Ureter (tissue), 1 donor: ENCODE measurements at places on chromosomes 2 and 18. TPM values are rescaled to one million over a fixed set of nuclear protein-coding genes. Genes with fewer than 3 reads are reported as not detected.
A peak's percentile ranks its signal among the peaks of the same experiment; 100 is the strongest.

The IL36G gene
- not detected for total RNA-seq

The ZCCHC2 gene
- total RNA-seq = 36.8 TPM

The AQP12A gene
- total RNA-seq = not detected

The C18orf32 gene
- 37.9 TPM for total RNA-seq

The RUFY4 gene
- 5.6 TPM for total RNA-seq

The MPP4 gene
- not detected for total RNA-seq

DNA sequence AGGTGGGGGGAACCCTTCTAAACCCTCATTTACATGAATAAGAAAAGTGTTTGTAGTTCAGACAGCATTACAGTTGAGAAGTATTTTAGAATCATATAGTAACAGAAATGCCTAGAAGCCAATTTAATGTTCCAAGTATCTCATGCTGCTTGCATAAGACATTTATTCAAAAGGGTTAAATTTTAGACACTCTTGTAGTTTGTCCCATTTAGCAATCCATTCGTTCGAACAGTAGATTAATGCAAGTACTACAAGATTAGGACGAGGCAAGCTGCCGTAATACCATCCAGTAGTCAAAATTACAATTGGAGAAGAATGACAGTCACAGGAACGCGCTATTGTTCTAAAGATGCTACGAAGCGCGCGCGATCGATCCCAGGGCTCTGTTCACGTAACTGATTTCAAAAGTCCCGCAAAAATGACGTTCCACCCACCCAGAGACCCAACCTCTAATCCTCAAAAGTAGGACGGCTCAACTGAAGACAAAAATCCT is 1.2 kb downstream of the TMEM237 start:
- no peak for DNase-seq

DNA sequence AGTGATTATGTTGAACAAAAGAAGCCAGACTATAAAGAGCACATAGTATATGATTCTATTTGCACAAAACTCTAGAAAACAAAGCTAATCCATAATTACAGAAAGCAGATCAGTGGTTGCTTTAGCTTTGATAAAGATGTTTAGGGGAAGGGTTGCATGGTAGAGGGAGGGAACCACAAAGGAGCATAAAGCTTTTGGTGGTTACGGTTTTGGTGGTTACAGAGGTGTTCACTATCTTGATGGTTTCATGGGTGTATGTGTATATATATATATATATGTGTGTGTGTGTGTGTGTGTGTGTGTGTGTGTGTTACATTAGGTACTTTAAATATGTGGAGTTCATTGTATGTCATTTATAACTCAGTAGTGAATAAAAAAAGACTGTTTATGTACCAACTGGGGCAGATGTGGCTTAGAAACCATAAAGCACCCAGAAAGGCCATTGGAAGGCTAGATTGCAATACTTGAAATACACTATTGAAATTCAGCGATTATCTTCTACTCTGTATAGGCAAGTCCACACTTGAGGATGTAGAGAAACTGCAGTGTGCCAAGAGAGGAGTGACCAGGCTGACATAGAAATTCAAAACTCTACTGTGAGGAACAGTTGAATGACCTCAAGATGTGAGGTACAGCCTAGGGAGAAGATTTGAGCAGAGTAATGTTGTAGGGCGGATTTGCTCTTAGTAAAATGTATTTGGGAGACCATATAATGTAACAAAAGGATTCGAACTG is 60.6 kb downstream of the CAB39 start:
- no peak for DNase-seq

DNA sequence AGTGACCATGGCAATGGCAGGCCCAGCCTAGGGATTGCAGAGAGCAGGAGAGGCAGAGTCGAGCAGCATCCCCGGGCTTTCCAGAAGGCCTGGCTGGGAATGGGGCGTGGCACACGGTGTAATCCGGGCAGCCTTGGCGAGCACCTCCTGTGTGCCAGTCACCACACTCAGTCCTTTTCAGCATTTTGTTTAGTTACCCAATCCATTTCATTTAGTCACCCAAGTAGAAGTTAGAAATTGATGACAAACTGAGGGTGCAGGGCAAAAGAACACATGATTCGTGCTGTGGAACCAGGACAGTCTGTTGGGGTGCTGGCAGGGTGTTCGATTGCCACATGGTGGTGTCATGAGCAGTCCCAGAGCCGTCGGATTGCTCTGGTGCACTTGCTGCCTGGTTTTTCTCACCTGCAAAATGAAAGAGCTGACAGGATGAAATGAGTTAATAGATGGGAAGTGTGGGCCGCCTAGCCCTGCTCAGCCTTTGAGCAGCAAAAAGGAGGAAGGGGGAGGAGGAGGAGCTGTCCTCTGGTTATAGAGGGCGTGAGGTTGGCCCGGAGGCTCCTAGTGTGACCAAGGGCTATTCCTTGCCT is 299.4 kb downstream of the AGAP1 start:
- no peak for DNase-seq

- DNase-seq = no peak
Observed at GRCh38 chr18:8140841-8141501, 468.3 kb upstream of the RAB12 start.

DNA sequence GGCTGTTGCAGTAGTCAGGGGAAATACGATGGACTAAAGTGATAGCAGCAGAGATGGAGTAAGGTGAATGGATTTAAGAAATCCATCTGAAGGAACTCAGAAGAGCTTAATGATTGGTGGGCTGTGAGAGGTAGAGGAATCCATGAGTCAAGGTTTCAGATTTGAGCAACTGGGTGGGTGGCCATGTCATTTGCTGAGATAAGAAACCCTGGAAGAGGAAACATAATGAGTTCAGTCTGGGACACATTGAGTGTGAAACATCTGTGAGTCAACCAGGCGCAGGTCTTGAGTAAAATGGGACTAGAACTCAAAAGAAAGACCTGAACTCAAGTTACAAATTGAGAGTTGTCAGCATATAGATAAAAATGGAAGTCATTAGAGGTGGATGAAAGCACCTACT is 19.7 kb upstream of the ASNSD1 start:
- no peak for DNase-seq

GRCh38 chr2:196101325-196101991 is 32.8 kb upstream of the DNAH7 start:
- DNase-seq = no peak

GRCh38 chr2:69911985-69912563 is 2.8 kb upstream of the MXD1 start:
- no peak for DNase-seq

DNA sequence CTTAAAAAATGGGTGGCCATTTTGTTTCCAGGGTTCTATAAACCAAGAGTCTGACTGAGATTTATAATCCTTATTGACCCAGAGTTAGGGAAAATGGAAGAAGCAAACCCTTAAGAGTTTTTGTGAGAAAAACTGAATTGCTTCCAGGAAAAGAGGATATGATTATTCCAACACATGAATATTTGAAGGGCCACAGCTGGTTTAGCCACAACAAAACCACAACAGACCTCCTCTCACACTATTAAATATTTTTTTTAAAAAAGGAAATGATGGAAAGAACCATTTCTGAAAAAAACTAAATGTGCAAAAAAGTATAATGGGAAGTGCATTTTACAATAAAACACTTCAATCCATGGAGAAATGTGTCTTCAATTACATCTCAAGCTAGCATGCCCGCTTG is 182.7 kb downstream of the ETAA1 start:
- no peak for DNase-seq

- no peak for DNase-seq
Observed at GRCh38 chr2:160465002-160465401, 28.6 kb downstream of the RBMS1 start.

- no peak for DNase-seq
Observed at GRCh38 chr2:163207693-163208370, 369.3 kb upstream of the KCNH7 start.

GRCh38 chr2:229133155-229133772 is 137.8 kb downstream of the PID1 start:
- DNase-seq = no peak

GRCh38 chr2:176565641-176566323 is 296.5 kb downstream of the MTX2 start:
- DNase-seq = no peak

GRCh38 chr2:16064745-16065144 is 124.4 kb downstream of the MYCN start:
- DNase-seq = no peak

DNA sequence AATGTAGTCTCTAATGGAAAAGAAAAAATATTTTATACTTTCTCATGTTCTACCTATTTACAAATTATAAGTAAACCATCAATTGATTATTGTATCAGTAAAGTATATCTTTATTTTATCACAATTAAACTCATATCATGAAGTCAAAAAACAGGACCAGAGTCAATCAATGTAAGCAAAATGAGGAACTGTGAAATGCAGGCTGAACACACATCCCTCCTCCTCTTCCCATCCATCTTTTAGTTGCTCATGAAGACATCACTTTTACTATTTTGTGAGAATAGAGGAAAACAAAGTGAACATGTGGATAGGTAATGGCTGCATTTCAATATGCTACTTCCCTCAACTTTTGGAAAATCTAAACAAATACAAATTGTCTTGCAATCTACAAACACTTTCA is 188.8 kb upstream of the PGAP1 start:
- DNase-seq = no peak

GRCh38 chr2:205769495-205769850 is 87.2 kb downstream of the NRP2 start:
- no peak for DNase-seq

- DNase-seq = no peak
Observed at GRCh38 chr2:105576440-105577241, 168.1 kb upstream of the NCK2 start.

DNA sequence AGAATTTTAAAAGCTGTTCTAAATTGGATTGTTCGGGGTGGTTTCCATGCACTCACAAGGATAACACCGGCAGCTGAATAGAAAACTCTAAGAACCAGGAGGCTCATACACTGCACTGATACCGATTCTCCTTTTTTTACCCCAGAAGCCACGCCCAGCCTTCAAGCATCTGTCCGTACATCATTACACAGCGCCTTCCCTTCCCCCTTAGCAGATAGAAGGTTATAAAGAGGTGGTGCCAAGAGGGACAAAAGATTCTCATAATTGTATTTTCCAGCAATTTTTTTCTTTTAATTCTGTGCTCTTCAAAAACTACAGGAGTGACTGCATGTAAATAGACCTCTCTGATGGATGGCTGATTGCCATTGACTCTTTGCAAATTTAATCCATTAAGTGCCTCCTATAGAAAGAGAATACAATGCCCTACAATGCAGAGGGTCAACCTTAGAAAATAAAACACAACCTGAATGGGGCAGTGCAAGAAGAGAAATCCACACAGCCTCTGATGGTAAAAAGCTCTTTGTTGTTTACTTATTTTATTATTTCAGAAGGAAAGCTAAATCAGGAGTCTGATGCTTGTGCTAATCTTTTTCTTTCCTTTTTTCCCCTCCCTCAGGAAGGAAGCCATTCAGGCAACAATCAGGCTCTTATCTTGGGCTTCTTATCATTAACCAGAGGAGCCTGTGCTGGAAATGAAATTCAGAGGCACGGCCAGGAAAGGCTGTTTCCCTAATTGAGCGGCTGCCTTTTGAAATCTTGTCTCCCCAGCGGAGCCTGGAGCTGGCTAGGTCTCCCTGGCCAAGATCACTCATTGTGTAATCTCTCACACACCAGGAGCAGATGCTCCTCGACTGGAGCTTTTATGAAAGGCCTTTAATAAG is 198.9 kb upstream of the NABP1 start:
- DNase-seq = peak; percentile 67

DNA sequence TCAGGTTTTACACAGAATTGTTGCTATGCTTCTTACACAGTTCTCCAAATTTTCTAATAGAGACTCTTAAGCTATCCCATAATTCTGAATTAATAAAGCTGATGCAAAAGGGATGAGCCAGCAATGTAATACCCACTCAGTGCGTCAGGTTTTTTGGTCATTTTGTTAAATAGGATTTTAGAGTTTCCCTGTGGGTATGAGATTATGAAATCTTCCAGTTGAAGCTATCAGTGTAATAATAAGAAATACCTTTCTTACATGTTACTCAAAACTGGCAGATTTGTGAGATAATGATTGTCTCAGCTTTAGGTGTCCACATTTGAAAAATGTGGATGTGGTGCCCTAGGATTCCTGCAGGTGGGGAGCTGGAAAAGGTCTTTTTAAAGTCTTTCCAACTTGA is 44.5 kb downstream of the SOCS6 start:
- no peak for DNase-seq

- no peak for DNase-seq
Observed at GRCh38 chr2:60498127-60498815, 55.2 kb downstream of the BCL11A start.

DNA sequence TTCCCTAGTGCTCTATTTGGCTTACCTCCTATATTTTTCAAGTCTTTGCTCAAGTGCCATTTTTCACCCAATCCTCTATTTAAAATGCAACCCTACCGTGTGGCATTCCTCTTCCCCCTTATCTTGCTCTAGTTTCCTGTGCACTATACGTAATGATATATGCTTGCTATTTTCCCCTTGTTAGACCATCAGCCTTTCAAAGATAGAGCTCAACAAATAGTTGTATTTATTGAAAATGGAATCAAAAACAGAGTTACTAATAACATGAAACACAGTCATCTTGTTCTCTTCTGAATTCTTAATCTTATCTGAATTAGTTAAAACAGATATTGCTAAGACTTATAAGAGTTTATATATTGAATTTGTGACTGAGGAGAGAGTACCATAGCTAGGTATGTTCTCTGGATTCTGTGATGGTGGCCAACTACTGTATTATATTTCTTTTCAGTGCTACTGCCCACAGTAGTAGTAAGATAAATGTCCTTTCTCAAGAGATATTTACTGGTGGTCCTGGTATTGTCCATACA is 55.3 kb downstream of the CAB39 start:
- no peak for DNase-seq

GRCh38 chr2:56292951-56293350 is 109.2 kb downstream of the CCDC85A start:
- DNase-seq = no peak
